Stimulated activated CD8-positive, alpha-beta memory T cell treated with anti-CD3 and anti-CD28 coated beads, Interleukin-12 subunit alpha, Interleukin-12 subunit beta, amount 100 ng/mL, for 1 hour (primary cell): ENCODE measurements at places on chromosomes 4 and X.

GRCh38 chr4:26987191-26987590 lies 126.5 kb downstream of the STIM2 start:
- DNase-seq = no peak

DNA sequence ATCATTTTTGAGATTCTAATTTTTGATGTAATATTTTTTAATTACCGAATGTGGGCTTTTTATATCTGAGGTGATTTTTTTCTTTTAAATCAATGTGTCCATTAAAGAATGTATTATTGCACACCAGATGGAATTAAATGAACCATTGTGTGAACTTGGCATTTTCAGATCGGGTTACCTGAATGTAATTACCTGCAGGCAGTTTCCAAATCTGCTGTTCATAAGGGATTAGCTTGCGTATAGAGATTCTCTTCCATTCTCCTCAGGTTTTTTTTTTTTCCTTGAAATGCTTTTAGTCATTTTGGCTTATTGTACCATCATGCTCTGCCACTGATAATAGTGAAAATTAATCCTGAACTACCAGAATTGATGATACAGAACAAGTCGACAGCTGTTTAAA lies 511.5 kb upstream of the ATOH1 start:
- DNase-seq = no peak

DNA sequence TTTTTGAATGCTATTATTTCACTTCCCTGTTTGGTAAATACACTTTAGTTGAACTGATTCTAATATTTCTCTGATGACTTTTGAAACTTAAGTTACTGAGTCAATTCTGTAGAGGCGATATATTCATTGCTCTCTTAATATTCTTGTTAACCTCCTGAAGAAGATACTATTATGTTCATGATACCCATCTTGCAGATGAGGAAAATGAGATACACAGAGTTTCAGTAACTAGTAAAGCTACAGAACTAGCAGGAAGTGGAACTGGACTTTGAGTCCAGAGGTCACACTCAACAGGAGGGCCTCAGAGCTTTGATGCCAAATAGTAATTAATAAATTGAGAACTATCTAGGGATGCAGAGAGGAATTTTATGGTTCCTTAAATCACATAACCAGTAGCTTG lies 70.0 kb downstream of the PCDH7 start:
- DNase-seq = no peak

- no peak for DNase-seq
Measured at GRCh38 chr4:173074501-173074946, 94.1 kb upstream of the GALNT7 start.

DNA sequence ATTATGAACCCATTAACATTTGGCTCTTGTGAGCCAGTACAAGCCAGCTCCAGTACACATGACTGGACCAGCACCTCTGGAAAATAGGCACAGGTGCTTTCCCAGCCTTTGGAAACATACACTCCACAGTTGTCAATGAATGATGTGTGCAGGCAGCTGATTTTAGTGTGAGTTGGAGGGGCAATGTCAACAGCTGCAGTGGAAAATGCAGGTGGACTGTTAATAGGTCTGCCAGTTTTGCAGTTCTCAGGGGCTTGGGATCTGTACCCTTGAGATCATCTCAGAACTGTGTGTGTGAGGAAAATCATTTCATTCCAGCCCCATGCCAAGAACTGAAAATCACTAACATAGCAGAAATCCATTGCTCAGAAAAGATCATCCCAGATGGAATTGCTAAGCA lies 81.7 kb upstream of the CHRDL1 start:
- DNase-seq = no peak

DNA sequence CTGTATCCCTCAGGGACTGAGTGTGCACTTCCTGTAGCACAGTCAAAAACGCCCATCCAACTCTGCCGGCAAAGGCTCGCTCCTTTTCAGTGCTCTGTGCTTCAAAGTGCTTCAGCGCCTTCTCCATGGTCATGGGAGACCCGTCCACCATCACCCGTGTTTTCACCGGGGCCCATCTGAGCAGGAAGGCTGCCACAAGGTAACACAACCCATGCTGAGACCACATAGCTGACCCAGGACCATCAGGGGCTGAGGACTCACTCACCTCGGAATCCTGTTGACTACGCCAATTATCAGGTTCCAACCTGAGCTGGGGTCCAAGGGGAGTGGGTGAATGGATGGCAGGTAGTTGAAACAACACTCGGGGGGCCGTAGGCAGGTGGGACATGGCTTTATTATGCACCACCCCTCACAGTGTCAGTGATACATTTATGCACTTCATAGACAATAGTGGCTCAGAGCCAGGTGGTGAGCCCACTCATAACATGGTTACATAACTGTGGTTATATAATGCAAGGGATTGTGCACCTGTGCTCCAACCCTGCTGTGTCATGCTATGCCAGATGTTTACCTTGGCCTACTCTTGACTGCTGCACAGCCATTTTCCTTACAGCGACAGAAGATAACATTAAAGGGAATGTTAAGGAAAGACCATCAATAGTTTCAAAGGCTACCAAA lies 227.8 kb downstream of the ADGRL3 start:
- no peak for DNase-seq

DNA sequence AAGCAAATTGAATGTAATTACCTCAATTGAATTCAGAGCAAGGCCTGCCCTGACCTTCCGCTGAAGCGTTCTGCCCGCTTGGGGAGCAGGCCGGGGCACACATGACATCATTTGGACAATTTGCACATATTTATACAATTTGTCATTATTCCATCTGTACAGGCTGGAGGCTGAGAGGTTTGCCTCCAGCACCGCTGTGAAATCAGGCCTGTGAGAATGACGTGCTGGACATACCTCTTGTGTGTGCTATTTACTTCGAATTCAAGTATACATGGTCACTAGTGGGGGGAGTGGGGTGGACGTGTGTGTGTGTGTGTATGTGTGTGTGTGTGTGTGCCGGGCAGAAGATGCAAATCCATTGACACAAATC lies 285.6 kb downstream of the SHOX start:
- no peak for DNase-seq

DNA sequence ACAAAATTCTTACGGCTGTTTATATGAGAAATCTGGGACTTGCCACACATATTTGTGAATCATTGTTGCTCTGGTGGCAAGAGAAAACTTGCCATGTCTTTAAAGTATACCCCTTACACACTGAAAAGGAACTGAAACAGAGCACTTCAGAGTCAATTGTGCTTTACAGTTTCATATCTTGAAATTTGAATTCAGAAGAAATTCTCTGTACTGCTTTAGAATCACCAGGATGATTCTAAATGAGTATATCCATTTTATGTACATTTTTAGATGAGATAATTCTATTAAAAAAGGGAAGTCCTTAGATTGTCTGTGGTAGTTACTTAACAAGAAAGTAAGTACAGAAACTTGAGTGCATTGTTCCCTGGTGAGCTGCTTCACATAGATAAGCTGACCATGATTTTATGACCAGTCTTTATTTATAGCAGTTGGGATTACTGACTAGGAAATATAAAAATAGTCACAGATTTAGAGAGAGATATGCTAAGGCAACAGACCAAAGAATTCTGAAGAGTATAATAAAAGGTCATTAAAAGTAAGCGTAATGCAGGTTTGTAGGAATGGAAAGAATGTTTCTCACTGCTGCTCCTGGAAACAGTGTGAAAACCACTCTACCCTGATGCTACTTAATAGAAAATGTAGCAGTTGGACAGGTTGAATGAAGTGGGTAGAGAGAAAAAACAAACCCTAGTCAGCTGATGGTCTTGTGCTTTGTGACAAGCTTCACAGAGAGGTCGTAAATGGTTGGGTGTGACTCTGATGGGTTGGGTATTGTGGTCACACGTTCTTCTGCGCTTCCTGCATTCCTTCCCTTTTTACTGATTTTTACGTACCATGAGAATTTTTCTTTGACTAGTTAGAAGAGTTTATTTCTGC lies 41.0 kb downstream of the FNIP2 start:
- DNase-seq = no peak

GRCh38 chrX:87890437-87890836 lies 372.8 kb downstream of the KLHL4 start:
- DNase-seq = no peak

GRCh38 chr4:151195801-151196200 lies 81.2 kb upstream of the PRSS48 start:
- DNase-seq = no peak

DNA sequence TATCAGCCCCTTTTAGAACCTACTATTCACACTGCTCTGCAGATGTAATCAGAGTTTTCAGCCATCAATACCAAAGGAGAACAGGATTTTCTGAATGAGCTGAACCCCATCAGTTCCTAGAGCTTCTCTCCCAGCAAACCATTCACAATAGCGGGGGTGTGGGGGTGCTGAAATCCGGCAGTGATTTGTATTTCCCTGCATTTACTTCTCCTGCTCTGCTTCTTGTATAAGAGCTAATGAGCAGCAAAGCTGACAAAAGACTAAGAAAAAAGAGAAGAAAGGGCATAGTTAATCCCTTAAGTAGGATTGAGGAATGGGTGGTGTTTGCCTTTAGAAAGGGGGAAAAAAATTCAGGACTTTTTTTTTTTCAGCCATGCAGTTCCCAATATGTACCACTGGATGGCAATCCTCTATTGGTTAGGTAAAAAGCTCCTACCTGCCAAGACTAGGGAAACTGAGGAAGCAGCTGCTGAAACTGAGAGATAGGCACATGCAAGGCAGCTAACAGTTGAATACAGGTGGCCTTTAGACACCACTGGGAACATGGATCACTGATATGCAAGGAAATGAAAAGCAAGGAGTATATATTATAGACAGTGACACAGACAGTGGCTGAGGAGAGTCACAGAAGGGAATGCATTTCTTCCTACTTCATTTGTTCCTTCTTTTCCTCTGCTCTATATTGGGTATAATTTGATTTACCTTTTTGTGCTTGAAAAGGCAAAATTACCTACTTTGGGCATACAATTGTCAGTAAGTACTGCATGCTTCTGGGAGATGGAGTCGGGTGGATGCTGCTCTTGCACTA lies 217.9 kb downstream of the HS6ST2 start:
- DNase-seq = no peak

DNA sequence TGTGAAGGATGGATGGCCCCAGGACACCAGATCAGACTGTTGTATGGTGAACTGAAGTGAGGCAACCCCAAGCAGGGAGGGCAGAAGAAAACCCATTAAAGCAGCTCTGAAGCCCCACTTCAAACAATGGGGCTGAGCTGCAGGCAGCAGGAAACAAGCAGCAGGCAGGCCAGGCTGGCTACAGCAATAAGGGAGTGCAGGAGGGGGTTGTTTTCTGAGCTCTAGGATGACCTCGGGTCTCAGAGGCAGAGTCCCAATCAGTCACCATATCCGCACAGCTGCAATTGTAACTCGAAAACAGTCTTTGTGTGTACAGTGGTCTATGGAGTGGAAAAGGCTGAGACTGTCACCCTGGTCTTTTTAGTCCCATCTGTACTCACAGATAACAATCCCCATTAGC lies 90.4 kb downstream of the COL4A6 start:
- no peak for DNase-seq

- DNase-seq = no peak
Measured at GRCh38 chr4:5954056-5954760, 61.3 kb upstream of the CRMP1 start.

GRCh38 chrX:96564595-96564994 lies 120.0 kb upstream of the DIAPH2 start:
- DNase-seq = no peak

GRCh38 chr4:81648576-81649275 lies 177.0 kb upstream of the RASGEF1B start:
- DNase-seq = no peak

GRCh38 chr4:74056858-74057562 lies 18.5 kb upstream of the CXCL3 start:
- no peak for DNase-seq

DNA sequence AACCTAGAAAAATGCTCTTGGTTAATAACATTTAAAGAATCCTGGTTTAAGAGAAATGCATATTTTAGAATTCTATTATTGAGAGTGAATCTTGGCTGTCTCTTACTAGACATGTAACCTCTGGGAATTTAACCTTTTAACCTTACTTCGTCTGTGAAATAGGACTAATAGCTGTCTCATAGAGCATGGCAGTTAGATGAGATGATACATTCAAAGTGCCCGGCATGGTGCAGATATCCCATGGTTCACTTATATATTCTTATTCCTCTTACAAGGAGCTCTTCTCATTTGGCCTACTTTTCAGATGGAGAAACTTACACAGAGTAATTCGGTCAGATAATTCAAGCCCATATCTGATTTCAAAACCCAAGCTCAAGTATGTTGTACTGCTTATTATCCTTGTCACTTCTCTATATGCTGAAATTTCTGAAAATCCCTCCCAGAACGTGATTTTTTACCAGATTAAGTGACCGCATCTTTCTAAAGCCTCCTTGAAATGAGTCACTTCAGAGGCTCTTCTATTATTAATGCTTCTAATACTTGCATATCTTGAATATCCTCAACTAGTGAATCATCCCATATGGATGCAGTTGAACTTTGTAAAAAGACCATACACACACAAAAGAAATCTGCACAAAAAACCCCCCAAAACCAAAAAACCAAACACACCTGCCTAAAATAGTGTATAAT lies 4.9 kb downstream of the CDKN2AIP start:
- DNase-seq = no peak

- DNase-seq = no peak
Measured at GRCh38 chr4:164501074-164501473, 252.9 kb upstream of the SMIM31 start.

DNA sequence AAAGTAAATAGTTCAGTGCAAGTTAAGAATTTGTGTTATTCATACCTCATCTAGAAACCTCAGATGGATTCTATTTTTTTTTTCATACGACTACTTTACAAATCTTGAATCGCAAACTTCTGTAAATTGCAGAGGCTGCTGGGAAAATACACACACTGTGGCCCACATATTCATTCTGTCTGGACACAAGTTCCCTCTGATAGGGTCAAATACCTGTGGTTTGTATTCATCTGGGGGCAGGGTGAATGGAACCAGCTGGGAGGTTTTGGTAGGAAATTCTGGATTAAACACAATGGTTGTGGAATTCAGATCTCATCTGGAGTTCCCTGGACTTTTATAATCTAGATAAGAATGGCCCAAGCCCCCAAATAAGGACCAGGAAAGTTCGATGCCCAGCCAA lies 56.2 kb downstream of the SPATA18 start:
- DNase-seq = no peak

DNA sequence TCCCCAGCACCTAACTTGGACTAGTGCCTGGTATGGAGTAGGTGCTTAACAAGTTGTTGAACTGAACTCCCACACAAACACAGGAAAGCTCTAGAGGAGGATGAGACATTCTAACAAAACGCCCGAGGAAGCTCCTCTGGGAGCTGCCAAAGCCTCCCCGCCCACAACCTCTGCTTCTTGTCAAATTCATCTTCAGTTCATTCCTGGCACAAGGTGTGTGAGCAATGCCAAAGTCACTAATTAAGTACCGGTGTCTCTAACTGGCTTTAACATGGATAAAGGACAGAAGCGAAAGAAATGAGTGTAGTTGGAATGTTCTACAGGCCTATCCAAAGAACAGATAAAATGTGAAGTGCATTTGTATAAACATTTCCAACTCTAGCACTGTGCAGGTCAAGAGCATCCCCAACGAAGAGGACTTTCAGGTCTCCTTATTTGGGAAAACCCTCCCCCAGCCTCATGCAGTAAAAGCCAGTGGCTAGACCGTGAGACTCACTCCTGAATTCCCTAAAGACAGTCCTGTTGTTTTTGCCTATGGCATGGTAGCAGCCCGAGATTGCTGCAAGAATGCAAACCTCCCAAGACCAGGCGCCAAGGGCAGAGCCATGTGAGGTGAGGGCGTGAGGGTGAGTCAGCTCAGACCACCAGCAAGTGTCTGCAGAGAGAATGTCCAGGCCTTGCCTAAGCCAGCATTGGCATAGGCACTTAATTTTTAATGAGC lies 72.2 kb upstream of the KLF3 start:
- no peak for DNase-seq

GRCh38 chr4:186621959-186622553 lies 66.7 kb upstream of the MTNR1A start:
- no peak for DNase-seq
